ENCODE measurements at places on chromosomes 16 and 17. TPM values are rescaled to one million over a fixed set of nuclear protein-coding genes. Genes with fewer than 3 reads are reported as not detected.

- no peak for DNase-seq
Observed at GRCh38 chr16:27801289-27801945, 251.5 kb downstream of the KATNIP start.

GRCh38 chr17:29645515-29646051 is 22.9 kb upstream of the CORO6 start:
- no peak for DNase-seq

GRCh38 chr16:88874938-88875599 is 8.6 kb upstream of the PABPN1L start:
- no peak for DNase-seq

- DNase-seq: no peak
Observed at GRCh38 chr17:43987131-43988021, 17.0 kb upstream of the NAGS start.

CCDC200 gene
- total RNA-seq: not detected
